ENCODE measurements at places on chromosomes 6 and 20. TPM values are rescaled to one million over a fixed set of nuclear protein-coding genes. Genes with fewer than 3 reads are reported as not detected.

The ULBP3 gene
- 4.1 TPM for total RNA-seq

GRCh38 chr6:141482796-141483597 lies 649.7 kb upstream of the GJE1 start:
- DNase-seq, result no peak

GRCh38 chr20:49571553-49571835 lies 3.6 kb upstream of the PTGIS start:
- no peak for DNase-seq

GRCh38 chr6:85041376-85041775 lies 277.0 kb upstream of the TBX18 start:
- no peak for DNase-seq
